ENCODE measurements at places on chromosomes 2 and 18.

GRCh38 chr2:232592772-232593395, 40.5 kb upstream of the EFHD1 start:
- DNase-seq = no peak

- no peak for DNase-seq
These were observed 22.0 kb downstream of the RBM43 start for GRCh38 chr2:151239624-151240023.

- no peak for DNase-seq
These were observed 10.0 kb downstream of the SLC40A1 start for GRCh38 chr2:189570570-189571031.

DNA sequence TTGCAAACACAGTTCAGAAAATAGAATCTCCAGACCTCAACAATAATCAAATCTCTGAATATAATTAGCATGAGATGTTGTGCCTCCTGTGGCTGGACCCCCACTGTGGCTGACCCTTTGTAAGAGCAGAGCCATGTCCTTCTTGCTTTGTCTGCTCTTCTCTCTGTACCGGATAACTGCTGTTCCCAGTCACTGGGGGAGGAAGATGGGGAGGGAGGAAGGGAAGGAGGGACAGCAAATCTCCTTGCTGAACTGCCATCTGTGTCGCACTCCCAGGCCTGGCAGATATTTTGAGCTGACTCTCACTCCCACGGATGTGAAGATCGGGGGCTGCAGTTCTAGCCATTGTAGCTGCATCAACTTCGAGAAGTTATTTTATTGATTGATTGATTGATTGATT, 319.0 kb upstream of the CXCR4 start:
- DNase-seq = no peak

DNA sequence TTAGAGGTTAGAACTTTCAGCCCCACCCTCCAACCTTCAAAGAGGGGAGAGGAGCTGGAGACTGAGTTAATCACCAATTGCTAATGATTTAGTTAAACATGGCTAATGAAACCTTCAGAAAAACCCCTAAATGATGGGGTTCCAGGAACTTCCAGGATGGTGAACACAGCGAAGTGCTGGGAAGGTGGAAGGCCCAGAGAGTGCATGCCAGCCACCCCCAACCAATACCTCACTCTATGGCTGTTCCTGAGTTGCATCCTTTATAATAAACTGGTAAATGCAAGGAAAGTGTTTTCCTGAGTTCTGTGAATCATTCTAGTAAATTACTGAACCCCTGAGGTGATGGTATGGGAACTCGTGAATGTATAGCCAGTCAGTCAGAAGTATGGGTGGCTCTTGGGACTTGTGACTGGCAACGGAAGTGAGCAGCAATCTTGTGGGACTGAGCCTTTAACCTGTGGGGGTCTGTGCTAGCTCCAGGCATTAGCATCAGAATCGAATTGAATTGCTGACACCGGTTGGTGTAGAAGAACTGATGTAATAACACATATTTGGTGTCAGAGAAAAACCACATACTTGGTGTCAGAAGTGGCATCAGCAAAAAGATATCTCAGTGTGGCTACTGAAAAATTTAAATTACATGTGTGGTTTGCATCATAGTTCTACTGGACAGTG, 37.4 kb downstream of the NPHP1 start:
- DNase-seq = no peak

GRCh38 chr18:40250236-40250635, 1704.8 kb upstream of the PIK3C3 start:
- no peak for DNase-seq

- DNase-seq = no peak
These were observed 357.4 kb downstream of the RND3 start for GRCh38 chr2:150129921-150130575.

GRCh38 chr2:196404276-196404675, 232.9 kb upstream of the STK17B start:
- DNase-seq = no peak

- DNase-seq = no peak
These were observed 269.2 kb downstream of the NYAP2 start for GRCh38 chr2:225668606-225669266.

DNA sequence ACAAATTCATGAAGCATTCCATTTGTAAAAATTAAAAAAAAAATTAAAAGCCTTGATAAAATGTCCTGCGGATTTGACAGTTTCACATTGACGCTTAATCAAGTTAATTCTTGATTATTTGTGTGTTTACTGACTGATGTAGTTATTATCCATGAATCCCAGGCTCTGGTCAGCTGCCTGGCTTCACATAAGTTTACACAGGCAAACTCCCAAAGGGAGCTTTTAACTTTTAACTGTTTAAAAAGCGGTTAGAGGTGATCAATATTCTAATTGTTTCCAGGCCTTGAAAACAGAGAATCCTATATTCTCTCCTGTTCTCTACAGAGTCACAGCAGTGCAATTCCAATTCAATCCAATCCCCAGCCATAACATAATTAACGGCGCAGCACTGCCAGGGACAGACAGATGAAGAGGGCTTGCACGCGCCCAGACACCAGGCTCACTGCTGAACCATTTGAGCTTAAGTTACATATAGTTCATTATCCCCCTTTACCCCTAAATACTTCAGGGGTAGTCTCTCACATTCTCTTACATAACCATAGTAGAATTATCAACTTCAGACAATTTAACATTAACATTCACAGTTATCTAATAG, 47.5 kb downstream of the ATP8B1 start:
- no peak for DNase-seq

- no peak for DNase-seq
These were observed 77.5 kb downstream of the DIS3L2 start for GRCh38 chr2:232038881-232039485.

- DNase-seq = no peak
These were observed 82.9 kb downstream of the CHRNA1 start for GRCh38 chr2:174681099-174682006.

DNA sequence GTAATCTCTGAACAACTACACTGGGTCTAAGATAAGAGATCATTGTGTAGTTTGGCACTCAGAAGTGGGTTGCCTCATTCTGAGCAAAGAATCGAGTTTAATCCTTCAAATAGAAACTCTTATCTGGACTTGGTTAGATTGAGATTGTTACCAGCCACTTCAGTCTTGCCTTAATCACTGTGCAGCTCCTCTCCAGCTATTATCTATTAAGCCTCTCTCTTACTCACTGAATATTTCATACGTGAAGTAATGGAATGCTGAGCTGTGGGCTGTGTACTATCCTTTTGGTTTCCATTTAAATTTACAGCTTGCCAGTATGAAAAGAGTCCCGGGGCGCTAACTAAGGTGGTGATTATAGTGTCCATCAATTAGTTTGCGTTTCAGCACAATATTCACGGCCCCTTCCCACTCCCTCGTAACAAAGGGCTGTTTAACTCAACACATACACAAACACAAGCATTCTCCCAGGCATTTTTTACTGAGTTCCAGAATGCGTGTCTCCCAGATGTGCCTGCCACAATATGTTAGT, 65.7 kb upstream of the NCKAP5 start:
- no peak for DNase-seq

GRCh38 chr18:9434122-9434701, 41.1 kb upstream of the RALBP1 start:
- no peak for DNase-seq

All from stimulated activated CD8-positive, alpha-beta memory T cell treated with anti-CD3 and anti-CD28 coated beads, Interleukin-4, amount 100 ng/mL, for 1 hour (primary cell).